ENCODE measurements at places on chromosomes 2 and 18. TPM values are rescaled to one million over a fixed set of nuclear protein-coding genes. Genes with fewer than 3 reads are reported as not detected.

Gene RBM44
- 0.50 TPM for total RNA-seq

Gene TMEM214
- total RNA-seq, result 107 TPM

Gene ATG4B
- 57.2 TPM for total RNA-seq

Gene TMEM178A
- total RNA-seq, result 1.4 TPM

Gene PTGR3
- 8.9 TPM for total RNA-seq

Gene PUM2
- total RNA-seq, result 73.1 TPM

Gene CRYBA2
- not detected for total RNA-seq

Gene TUBB8B
- total RNA-seq, result not detected

Gene GATA6
- 13.1 TPM for total RNA-seq

Gene COL3A1
- 7,827 TPM for total RNA-seq

Gene SIX2
- total RNA-seq, result 35.0 TPM

Gene AQP12B
- not detected for total RNA-seq

Gene STPG4
- 0.25 TPM for total RNA-seq

Gene TACR1
- total RNA-seq, result not detected

Gene CFAP221
- total RNA-seq, result 0.45 TPM

Gene ALPI
- not detected for total RNA-seq

Gene REG3A
- total RNA-seq, result not detected

Gene HES6
- 16.5 TPM for total RNA-seq

Gene AP1S3
- total RNA-seq, result 5.5 TPM

Gene C1D
- total RNA-seq, result 13.7 TPM

Gene STARD6
- not detected for total RNA-seq

Gene SLC14A1
- not detected for total RNA-seq

Gene GPR45
- not detected for total RNA-seq

Gene POTEJ
- total RNA-seq, result not detected

Gene PLGLB2
- total RNA-seq, result 6.5 TPM

Gene OSR1
- 32.3 TPM for total RNA-seq

Gene GALR1
- not detected for total RNA-seq

Gene RAPGEF4
- total RNA-seq, result 0.57 TPM

Gene ATP8B1
- 28.1 TPM for total RNA-seq

Gene VWC2L
- total RNA-seq, result not detected
